ENCODE measurements at places on chromosomes 2 and 18. TPM values are rescaled to one million over a fixed set of nuclear protein-coding genes. Genes with fewer than 3 reads are reported as not detected.

The SMARCAL1 gene
- 13.9 TPM for total RNA-seq

The VRK2 gene
- 22.3 TPM for total RNA-seq

The CIB4 gene
- total RNA-seq: not detected

The C1GALT1C1L gene
- 1.2 TPM for total RNA-seq

The CRYGA gene
- not detected for total RNA-seq

The ZNF519 gene
- total RNA-seq: 6.1 TPM

The SKOR2 gene
- not detected for total RNA-seq

The CD226 gene
- total RNA-seq: 3.1 TPM

The MAP3K19 gene
- total RNA-seq: not detected

The PLA2R1 gene
- 28.8 TPM for total RNA-seq

- no peaks in the 10 kb centered on the region for H3K27me3 ChIP-seq
- no peak for DNase-seq
- peaks cover 6% of the 10 kb centered on the region for H3K4me1 ChIP-seq
Measured at GRCh38 chr2:165745916-165746315, 48.1 kb downstream of the GALNT3 start.

- H3K27me3 ChIP-seq: peaks cover 2% of the 10 kb centered on the region
- H3K27ac ChIP-seq: no peak overlapping the region
- no peak for DNase-seq
- H3K36me3 ChIP-seq: no peaks in the 10 kb centered on the region
Measured at GRCh38 chr2:100021791-100022340, 120.5 kb downstream of the AFF3 start.

DNA sequence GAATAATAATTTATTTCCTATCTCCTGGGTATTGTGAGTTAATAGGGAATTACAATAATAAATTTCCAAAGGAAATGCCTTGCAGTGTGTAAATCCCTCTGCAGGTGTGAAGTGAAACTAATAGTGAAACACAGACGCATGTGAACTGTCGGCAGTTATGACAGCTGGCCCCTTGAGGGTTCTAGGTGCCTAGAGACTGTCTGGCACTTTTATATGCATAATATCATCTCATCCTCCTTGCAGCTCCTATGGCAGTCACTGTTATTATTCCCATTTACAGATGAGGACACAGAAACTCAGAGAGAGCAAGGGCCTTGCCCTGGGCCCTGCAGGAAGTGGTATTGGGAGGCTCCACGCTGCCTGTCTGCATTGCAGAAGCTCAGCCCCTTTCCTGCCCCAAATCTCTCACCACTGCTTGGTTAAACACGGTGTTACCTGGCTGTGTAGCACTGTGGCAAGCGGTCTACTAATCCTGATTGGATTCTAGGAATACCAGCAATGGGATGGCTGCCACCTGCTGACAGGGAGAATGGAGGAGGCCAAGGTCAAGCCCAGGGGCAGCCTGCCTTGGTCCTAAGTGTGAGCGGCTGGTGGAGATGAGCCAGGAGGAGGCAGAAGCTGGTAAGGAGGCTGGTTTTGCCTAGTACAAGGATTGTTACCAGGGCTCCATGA lies 32.8 kb upstream of the ACKR3 start:
- no peak for DNase-seq
- H3K4me1 ChIP-seq: no peaks in the 10 kb centered on the region
- H3K27ac ChIP-seq: no peak overlapping the region
- H3K36me3 ChIP-seq: no peaks in the 10 kb centered on the region

DNA sequence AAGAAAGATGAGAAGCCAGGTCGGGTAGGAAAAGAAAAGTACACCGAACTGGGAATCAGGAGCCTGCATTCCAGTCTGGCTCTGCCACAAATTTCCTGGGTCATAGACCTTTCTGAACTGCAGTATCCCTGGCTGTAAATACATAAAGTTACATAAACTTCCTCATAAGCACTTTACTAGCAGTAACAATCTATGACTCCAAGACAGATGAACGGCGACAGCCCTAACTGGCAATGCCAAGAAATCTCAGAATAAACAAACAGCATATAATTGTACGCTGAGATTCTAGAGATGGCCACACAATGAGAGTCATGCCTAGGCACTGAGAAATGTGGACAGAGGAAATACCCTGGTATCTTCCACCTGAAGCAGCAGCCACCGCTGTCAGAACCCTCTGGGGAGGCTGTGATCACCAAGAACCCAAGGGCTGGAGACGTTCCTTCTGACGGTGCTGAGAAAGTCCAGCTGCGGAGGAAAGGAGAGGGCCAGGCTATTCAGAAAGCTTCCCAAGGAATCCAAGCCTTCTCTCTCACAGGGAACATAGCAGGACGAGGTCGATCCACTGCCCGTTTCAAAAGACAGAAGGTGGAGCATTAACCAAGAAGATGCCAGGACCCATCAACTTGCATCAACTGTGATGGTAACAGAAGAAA lies 89.3 kb upstream of the SLC66A3 start:
- H3K4me3 ChIP-seq: no peak overlapping the region
- no peaks in the 10 kb centered on the region for H3K36me3 ChIP-seq
- no peaks in the 10 kb centered on the region for H3K27me3 ChIP-seq

GRCh38 chr2:212488611-212489010 lies 50.0 kb downstream of the ERBB4 start:
- peaks cover 2% of the 10 kb centered on the region for H3K4me1 ChIP-seq
- no peak for DNase-seq
- no peak overlapping the region for H3K4me3 ChIP-seq
- H3K27ac ChIP-seq: no peak overlapping the region
- H3K36me3 ChIP-seq: no peaks in the 10 kb centered on the region
- H3K27me3 ChIP-seq: no peaks in the 10 kb centered on the region

- no peak for DNase-seq
- no peak overlapping the region for H3K27ac ChIP-seq
- H3K4me1 ChIP-seq: no peaks in the 10 kb centered on the region
- no peaks in the 10 kb centered on the region for H3K27me3 ChIP-seq
- H3K4me3 ChIP-seq: no peak overlapping the region
Measured at GRCh38 chr2:226873826-226874225, 38.0 kb downstream of the RHBDD1 start.

- DNase-seq: no peak
- no peak overlapping the region for H3K27ac ChIP-seq
- no peaks in the 10 kb centered on the region for H3K27me3 ChIP-seq
- no peaks in the 10 kb centered on the region for H3K4me1 ChIP-seq
- no peak overlapping the region for H3K4me3 ChIP-seq
Measured at GRCh38 chr2:88880441-88880953, 189.0 kb downstream of the RPIA start.

- no peak overlapping the region for H3K4me3 ChIP-seq
- H3K36me3 ChIP-seq: no peaks in the 10 kb centered on the region
- peak; percentile 79 for DNase-seq
- H3K4me1 ChIP-seq: no peaks in the 10 kb centered on the region
- no peaks in the 10 kb centered on the region for H3K27me3 ChIP-seq
Measured at GRCh38 chr2:49770919-49771318, 616.6 kb upstream of the FSHR start.

DNA sequence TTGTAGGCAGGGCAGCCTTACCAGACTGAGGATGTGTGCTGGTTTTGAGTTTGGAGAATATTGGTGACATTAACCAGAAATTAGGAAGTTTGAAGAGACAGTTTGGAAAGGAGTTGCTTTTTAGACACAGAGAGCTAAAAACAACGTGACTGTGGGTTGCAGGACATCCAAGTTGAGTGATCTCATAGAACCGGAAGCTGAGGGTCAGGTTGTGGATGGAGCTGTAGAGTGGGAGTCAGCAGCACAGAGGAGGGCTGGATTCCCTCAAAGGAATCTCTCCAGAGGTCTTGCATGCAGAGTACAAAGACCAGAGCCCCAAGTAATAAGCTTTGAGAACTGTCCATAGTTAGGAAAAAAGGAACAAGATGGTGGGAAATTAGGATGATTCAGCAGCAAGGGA lies 9.3 kb downstream of the MAPRE3 start:
- no peak for DNase-seq
- no peaks in the 10 kb centered on the region for H3K27me3 ChIP-seq
- H3K27ac ChIP-seq: no peak overlapping the region
- no peaks in the 10 kb centered on the region for H3K36me3 ChIP-seq
- H3K4me1 ChIP-seq: no peaks in the 10 kb centered on the region

- no peaks in the 10 kb centered on the region for H3K27me3 ChIP-seq
- H3K27ac ChIP-seq: no peak overlapping the region
- no peak for DNase-seq
- no peaks in the 10 kb centered on the region for H3K4me1 ChIP-seq
- H3K4me3 ChIP-seq: no peak overlapping the region
- no peaks in the 10 kb centered on the region for H3K36me3 ChIP-seq
Measured at GRCh38 chr2:2492800-2493199, 161.7 kb upstream of the MYT1L start.

DNA sequence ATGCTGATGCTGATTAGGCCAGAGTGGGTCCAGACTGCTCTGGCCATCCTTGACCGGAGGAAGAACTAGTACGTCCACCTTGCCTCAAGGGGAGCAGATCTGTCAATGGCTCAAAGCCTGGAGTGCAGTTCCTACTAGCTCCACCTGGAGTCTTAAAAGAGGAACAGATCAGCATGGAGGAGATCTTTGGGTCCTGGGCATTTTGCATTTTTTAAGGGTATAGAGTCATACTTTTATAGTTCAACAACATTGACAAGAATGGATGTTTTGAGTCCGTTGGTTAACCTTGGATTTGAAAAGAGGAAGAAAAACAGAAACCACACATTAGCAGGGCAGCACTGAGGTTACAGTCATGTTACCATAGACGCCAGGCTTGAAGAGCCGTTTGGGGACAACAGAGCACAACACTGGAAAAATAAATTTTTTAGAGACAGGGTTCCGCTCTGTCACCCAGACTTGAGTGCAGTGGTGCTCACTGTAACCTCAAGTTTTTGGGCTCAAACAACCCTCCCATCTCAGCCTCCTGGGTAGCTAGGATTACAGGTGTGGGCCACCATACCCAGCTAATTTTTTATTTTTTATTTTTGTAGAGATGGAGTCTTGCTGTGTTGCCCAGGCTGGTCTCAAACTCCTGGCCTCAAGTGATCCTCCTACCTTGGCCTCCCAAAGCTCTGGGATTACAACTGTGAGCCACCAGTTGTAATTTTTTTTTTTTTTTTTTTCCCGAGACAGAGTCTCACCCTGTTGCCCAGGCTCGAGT lies 78.5 kb downstream of the PRKCE start:
- H3K27me3 ChIP-seq: no peaks in the 10 kb centered on the region
- no peak overlapping the region for H3K27ac ChIP-seq
- DNase-seq: no peak

GRCh38 chr18:73101977-73102376 lies 234.2 kb upstream of the NETO1 start:
- H3K27me3 ChIP-seq: no peaks in the 10 kb centered on the region
- H3K4me3 ChIP-seq: no peak overlapping the region
- no peak for DNase-seq
- H3K36me3 ChIP-seq: no peaks in the 10 kb centered on the region
- H3K4me1 ChIP-seq: no peaks in the 10 kb centered on the region

DNA sequence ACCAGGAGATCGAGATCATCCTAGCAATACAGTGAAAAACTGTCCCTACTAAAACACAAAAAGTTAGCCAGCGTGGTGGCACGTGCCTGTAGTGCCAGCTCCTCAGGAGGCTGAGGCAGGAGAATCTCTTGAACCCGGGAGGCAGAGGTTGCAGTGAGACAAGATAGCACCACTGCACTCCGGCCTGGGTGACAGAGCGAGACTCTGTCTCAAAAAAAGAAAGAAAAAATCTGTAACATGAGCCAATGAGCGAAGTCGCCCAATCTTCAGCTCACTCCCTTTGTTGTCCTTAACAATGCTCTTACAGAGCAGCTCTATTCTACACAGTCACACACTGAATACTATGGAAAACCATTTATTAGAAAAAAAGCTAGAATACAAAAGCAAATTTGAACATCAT lies 22.0 kb downstream of the FAM98A start:
- H3K27me3 ChIP-seq: no peaks in the 10 kb centered on the region
- no peak for DNase-seq
- no peaks in the 10 kb centered on the region for H3K36me3 ChIP-seq
- no peak overlapping the region for H3K4me3 ChIP-seq

- no peak overlapping the region for H3K4me3 ChIP-seq
- no peak overlapping the region for H3K27ac ChIP-seq
- no peaks in the 10 kb centered on the region for H3K36me3 ChIP-seq
- H3K27me3 ChIP-seq: no peaks in the 10 kb centered on the region
- no peak for DNase-seq
Measured at GRCh38 chr18:68445136-68445535, 269.8 kb downstream of the TMX3 start.

- peak; percentile 45 for DNase-seq
- no peak overlapping the region for H3K27ac ChIP-seq
- no peaks in the 10 kb centered on the region for H3K27me3 ChIP-seq
Measured at GRCh38 chr2:65072181-65072970, 16.2 kb downstream of the CEP68 start.

GRCh38 chr2:31523871-31524492 lies 56.8 kb downstream of the SRD5A2 start:
- H3K27ac ChIP-seq: no peak overlapping the region
- H3K36me3 ChIP-seq: no peaks in the 10 kb centered on the region
- peak; percentile 48 for DNase-seq
- no peak overlapping the region for H3K4me3 ChIP-seq
- no peaks in the 10 kb centered on the region for H3K27me3 ChIP-seq
- H3K4me1 ChIP-seq: no peaks in the 10 kb centered on the region

DNA sequence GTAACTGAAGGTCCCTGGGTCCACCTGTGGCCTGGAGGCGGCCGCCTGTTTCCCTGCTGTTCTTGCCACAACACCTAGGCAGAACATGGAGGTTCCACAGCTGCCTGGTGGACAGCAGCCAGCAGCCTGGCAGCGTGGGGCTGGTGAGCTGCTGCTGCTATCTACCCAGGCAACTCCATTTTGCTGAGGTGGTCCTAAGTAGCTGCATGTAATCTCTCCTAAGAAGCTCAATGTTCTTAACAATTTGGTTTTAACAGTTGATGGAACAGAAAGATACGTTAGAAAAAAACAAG lies 66.7 kb downstream of the NDUFA10 start:
- DNase-seq: peak; percentile 31
- H3K4me3 ChIP-seq: no peak overlapping the region
- no peak overlapping the region for H3K27ac ChIP-seq
- H3K27me3 ChIP-seq: no peaks in the 10 kb centered on the region
- H3K4me1 ChIP-seq: no peaks in the 10 kb centered on the region
- no peaks in the 10 kb centered on the region for H3K36me3 ChIP-seq

GRCh38 chr2:95722131-95722697 lies 130.4 kb downstream of the TRIM43 start:
- no peaks in the 10 kb centered on the region for H3K4me1 ChIP-seq
- no peak overlapping the region for H3K27ac ChIP-seq
- H3K4me3 ChIP-seq: no peak overlapping the region
- no peak for DNase-seq
- no peaks in the 10 kb centered on the region for H3K36me3 ChIP-seq
- H3K27me3 ChIP-seq: no peaks in the 10 kb centered on the region

All from aorta (tissue), 5 donors.